Naive thymus-derived CD4-positive, alpha-beta T cell (primary cell): ENCODE measurements at places on chromosomes 7 and 10. TPM values are rescaled to one million over a fixed set of nuclear protein-coding genes. Genes with fewer than 3 reads are reported as not detected.
A peak's percentile ranks its signal among the peaks of the same experiment; 100 is the strongest.

- DNase-seq: no peak
These were observed 138.0 kb downstream of the FAM53B start for GRCh38 chr10:124605856-124606812.

GRCh38 chr7:33186192-33186591 is 56.8 kb downstream of the BBS9 start:
- no peak for DNase-seq

GRCh38 chr7:74525140-74525539 is 71.4 kb downstream of the GTF2IRD1 start:
- DNase-seq: no peak

DNA sequence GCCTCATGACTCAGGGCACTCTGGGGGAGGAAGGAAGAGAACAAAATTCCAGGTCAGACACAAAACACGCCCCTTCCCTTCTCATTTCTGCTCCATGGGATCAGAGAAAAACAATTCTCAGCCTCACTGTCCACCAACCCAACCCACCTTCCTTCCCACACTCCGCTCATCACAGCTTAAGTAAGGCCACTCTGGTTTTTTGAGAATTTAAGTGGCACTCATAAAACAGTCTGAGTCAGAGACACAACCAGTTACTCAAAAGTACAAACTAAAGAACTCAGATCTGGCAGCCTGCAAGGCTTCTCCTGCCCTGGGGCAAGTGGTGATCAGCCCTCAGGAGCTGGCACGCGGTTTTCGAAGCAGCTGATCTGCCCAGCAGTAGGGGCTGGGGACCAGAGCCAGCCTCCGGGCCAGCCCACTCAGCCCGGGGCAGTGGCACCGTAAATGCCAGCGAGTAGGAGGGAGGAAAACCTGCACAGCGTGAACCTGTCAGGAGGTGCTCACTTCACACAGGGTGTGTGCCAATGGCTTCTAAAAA is 39.1 kb upstream of the ABLIM1 start:
- DNase-seq: no peak

- DNase-seq: no peak
These were observed 1.7 kb downstream of the CYP3A4 start for GRCh38 chr7:99782012-99782953.

- no peak for DNase-seq
These were observed 260.2 kb upstream of the TMEM72 start for GRCh38 chr10:44650691-44651661.

DNA sequence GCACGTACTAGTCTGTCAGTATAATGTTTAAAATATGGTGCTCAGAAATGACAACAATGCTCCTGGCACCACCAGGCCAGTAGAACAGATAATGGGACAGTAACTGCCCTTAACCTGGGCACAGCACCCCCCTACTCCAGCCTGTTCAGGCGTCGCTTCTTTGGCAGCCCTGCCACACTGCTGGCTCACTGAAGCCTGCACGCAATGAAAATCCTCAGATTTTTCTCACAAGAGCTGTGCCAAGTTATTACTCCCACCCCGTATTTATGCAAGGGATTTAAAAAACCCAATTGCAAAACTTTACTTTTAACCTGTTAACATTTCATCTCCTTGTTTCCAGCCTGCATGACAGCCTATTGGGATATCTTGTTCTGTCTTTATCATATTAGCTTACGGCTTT is 56.6 kb upstream of the LAMB1 start:
- DNase-seq: no peak

- DNase-seq: no peak
These were observed 17.6 kb downstream of the CYTH3 start for GRCh38 chr7:6254866-6255265.

- DNase-seq: no peak
These were observed 279.7 kb downstream of the ADRA2A start for GRCh38 chr10:111356571-111356970.

GRCh38 chr7:106252568-106252967 is 32.2 kb downstream of the NAMPT start:
- DNase-seq: no peak

- no peak for DNase-seq
These were observed 617.9 kb upstream of the MKI67 start for GRCh38 chr10:128744092-128744491.

GRCh38 chr7:103989200-103989784 is at the start of gene RELN:
TSS of gene RELN (minus strand) at chr7:103989658. CDS start at chr7:103989356, 302 bp downstream.
- no peak for DNase-seq

DNA sequence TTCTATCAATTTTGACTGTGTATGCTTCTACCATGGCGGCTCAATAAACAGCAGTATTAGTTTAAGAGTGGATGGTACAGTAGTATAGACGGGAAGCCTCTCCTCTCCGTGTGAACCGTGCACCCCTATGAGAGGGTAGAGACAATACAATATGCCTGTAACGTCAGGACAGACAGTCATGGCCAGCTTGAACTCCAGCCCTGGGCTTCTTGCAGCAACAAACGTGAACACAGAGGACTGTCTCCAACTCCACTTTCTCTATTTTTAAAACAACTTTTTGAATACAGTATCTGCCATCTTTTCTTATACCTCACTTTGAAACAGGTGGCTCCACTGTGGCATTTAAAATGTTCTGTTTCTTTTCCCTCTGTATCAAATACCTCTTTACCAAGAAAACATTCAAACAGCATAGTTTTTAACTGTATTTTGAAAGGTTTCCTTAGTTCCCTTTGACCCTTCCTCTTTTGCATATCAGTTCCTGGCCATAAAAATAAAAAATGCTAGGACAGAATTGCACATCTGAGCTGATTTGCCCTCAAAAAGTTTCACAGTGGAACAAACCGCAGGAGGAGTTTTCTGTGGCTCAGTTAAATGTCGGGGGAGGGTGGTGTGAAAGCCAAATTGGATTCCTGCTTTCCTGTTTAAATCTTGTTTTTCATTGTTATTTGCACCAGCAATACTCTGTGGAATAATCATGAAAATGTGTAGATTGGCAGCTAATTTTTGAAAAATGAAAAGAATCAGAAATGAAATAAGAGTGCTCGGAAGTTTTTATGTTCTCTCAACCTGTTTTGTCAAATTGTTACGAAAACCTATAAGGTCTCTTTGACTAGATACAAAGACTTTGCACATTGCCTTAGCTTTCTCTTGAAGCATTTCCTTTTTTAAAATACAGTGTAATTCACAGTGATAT is 8.0 kb downstream of the IKZF1 start:
- no peak for DNase-seq

- no peak for DNase-seq
These were observed 40.2 kb downstream of the ARL4A start for GRCh38 chr7:12727455-12728191.

DNA sequence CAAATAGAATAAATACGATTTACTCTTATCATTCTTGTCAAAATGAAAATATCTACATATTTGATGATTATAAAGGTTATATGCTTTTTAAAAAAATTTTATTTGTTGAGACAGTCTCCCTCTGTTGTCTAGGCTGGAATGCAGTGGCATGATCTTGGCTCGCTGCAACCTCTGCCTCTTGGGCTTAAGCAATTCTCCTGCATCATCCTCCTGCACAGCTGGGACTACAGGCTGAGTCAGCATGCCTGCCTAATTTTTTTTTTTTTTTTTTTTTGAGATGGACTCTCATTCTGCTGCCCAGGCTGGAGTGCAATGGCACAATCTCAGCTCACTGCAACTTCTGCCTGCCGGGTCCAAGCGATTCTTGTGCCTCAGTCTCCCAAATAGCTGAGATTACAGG is 48.9 kb downstream of the PUS7 start:
- DNase-seq: no peak

DNA sequence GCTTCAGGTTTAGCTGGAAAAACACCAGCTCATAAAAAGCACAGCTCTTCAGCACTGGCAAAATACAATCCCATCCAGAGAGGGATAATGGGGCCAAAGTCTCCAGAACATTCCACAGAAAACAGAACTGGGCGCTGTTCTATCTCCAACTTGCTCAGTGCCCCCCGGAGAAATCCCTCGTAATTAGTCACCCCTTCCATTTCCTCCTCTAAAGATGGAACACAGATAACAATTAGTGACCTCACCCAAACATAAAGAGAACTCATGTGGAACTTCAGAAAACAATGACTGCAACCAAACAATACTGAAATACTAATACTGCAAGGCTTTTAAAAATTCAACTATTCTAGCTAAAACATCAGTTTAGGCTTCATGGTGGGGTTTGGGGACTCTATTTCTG is 46.3 kb downstream of the KIAA1549 start:
- DNase-seq: no peak

DNA sequence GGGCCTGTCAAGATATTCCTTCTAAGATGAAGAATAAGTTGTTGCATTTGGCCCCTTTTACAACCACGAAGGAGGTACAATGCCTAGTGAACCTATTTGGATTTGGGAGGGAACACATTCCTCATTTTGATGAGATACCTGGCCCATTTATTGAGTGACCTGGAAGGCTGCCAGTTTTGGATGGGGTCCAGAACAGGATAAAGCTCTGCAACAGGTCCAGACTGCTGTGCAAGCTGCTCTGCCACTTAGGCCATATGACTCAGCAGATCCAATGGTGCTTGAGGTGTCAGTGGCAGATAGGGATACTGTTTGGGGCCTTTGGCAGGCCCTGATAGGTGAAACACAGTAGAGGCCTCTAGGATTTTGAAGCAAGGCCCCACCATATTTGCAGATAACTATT is 704.6 kb downstream of the CCSER2 start:
- DNase-seq: no peak

DNA sequence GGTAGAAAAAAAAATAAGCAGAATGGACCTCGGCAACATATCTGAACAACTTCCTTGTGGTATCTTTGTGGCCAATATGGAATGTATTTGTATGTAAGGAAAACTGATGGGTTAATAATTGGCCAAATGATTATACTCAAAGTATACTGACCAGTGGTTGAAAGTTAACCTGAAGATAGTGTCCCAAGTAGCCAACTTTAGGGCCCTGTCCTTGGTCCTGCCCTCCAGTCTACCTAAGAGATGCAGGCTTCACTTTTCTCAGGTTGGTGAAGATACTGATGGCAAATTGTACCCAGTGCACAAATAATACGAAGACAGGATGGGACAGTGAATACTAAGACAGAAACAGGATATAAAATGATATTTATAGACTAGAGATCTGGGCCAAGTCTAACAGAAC is 109.2 kb downstream of the SORCS3 start:
- DNase-seq: no peak

DNA sequence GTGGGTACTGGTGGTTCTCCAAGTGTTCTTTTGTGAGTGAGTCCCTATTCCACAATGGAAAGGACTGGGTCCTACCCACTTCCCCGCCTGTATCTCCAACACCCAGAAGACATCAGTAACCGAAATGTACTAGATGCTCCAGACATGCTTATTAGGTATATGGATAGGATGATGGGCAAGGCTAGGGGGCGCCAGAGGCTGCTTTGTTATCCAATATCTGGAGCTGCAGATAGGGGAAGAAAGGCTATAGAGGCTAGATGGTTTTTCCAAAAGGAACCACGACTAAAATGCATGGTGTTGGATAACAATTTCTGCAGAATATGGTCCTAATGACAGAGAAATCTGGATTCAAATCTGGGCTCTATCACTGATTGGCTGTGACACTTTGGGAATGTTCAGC is 56.2 kb upstream of the TM9SF3 start:
- DNase-seq: peak; percentile 57

- no peak for DNase-seq
These were observed 1.1 kb downstream of the WASL start for GRCh38 chr7:123747620-123748141.

DNA sequence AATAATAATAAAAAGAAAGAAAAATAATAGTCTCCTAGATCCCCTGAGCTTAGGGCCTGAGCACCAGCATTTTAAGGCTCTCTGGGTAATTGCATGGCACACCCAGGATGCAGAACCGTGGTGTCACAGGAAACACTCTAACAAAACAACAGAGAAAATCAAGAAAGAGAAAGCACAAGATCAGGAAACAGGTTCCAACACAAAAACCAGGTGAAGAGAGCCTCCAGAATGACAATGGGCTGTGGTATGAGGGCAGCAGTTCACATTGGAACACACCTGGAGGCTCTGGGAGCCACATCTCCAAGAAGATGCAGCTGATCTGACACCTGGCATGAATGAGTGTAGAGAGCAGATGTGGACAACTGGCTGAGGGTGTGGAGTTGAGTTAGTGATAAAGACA is 7.1 kb downstream of the MMRN2 start:
- peak; percentile 43 for DNase-seq

- DNase-seq: no peak
These were observed 3.1 kb upstream of the MACC1 start for GRCh38 chr7:20220293-20220761.

GRCh38 chr10:71965623-71966022 is 1.4 kb downstream of the CHST3 start:
- no peak for DNase-seq

- DNase-seq: no peak
These were observed 594 bp upstream of the RP9 start for GRCh38 chr7:33109758-33110238.

- DNase-seq: no peak
These were observed 284.7 kb downstream of the BICC1 start for GRCh38 chr10:58797356-58797755.

- no peak for DNase-seq
These were observed 722.8 kb downstream of the AUTS2 start for GRCh38 chr7:70321016-70321590.

- no peak for DNase-seq
These were observed 1219.4 kb downstream of the TYW1 start for GRCh38 chr7:68216051-68216450.

GRCh38 chr10:18303851-18304801 is 163.9 kb downstream of the CACNB2 start:
- DNase-seq: no peak

DNA sequence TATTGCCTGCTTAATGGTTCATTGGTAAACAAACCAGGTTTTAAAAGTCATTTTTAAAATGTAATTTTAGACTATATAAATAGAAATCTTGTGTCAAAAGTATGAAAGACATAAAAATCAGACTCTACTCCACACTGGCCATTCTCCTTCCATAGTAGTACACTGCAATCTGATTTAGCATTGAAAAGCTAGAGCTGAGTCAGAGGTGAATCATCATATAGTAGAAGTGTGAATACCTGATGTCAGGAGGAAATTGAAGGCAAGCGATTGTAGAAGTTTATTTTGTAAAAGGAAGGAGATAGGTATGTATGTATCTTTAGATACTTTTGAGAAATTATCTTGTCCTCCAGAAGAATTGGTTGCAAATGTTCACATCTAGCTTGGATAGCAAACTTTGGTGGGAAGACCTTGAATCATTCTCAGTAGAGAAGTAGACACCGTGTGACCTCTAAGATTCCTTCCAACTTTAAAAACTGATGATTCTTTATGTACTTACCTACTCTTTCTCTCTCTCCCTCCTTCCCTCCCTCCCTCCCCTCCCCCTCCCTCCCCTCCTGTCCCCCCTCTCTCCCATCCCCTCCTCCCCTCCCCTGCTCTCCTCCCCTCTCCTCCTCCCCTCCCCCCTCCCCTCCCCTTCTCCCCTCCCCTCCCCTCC is 88.1 kb downstream of the BTAF1 start:
- no peak for DNase-seq

GRCh38 chr7:96415293-96415940 is 93.5 kb upstream of the SLC25A13 start:
- no peak for DNase-seq

RBP4 gene
- not detected for total RNA-seq

AKR1E2 gene
- 9.5 and 10.6 TPM in 2 replicates for total RNA-seq

RSPH10B2 gene
- total RNA-seq: not detected

IL6 gene
- 3.0 TPM for total RNA-seq

CCL24 gene
- not detected for total RNA-seq

BLOC1S2 gene
- 33.3 TPM for total RNA-seq

CLRN3 gene
- total RNA-seq: not detected

TACR2 gene
- total RNA-seq: 0.44 TPM

FLNC gene
- total RNA-seq: 0.19 TPM

MYO1G gene
- 376 and 385 TPM in 2 replicates for total RNA-seq

HOXA9 gene
- total RNA-seq: not detected in 2 replicates

GIMAP4 gene
- total RNA-seq: 74.9 TPM

TFR2 gene
- 1.8 TPM for total RNA-seq

TRIM50 gene
- total RNA-seq: not detected

TMEM270 gene
- total RNA-seq: not detected
